MCF 10A (cell line): ENCODE measurements at places on chromosomes 13 and 19. TPM values are rescaled to one million over a fixed set of nuclear protein-coding genes. Genes with fewer than 3 reads are reported as not detected.

- H3K36me3 ChIP-seq = no peaks in the 10 kb centered on the region
- no peak for DNase-seq
- no peaks in the 10 kb centered on the region for H3K4me1 ChIP-seq
Measured at GRCh38 chr13:71714802-71715375, 152.1 kb downstream of the DACH1 start.

DNA sequence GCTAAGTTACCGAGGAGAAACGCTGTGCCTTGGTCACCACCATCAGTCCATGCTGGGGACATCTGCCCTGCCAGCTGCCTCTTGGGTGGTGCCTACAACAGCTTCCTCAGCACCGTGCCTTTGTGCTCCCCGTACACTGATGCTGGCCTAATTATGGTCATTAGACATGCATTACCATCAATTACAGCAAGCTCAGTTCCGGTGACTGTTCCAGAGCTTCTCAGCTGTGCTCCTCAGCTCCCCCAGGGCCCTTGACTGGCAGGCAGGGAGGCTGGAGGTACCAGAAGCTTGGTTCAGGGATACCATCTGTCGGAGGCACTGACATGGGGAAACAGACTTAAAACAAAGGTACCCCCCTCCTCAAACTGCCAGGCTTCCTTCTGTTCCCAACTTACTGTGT lies 40.2 kb downstream of the CILP2 start:
- H3K36me3 ChIP-seq = no peaks in the 10 kb centered on the region
- DNase-seq = no peak
- H3K4me3 ChIP-seq = no peak overlapping the region
- no peaks in the 10 kb centered on the region for H3K27me3 ChIP-seq
- H3K27ac ChIP-seq = no peak overlapping the region

DNA sequence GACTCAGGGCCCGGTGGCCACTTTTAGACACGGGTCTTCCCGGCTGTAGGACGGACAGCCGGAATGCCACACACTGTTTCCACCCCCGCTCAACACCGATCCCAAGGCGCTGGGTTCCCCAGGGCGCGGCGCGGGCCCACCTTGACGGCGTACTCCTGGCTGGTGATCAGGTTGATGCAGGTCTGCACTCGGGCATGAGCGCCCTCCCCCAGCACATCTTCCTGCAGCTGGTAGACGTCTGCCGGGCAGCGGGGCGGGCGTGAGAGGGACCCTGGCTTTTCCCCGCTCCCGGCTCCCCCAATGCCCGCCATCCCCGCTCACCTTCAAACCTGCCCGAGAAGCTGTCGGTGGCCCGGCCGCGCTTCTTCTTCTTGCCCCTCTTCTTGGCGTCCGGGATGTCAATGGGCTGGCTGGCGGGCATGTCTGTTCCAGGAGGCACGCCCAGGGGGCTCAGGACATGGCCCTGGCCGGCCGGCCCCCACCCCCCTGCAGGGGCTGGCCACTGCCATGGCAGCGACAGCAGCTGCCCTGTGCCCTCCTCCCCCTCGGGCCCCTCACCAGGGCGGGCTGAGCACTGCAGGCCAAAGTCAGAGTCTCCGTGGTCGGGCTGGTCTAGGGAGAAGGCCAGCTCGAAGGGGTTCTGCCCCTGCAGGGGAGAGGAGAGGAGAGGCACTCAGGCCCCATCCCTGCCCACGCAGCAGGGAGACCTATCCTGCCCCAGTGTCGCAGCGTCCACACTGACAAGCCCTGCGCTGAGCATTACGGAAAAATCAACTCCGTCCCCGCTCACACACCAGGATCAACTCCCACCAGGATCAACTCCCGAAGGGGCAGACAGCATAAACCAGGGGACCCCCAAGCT lies 4.8 kb downstream of the MKNK2 start:
- no peaks in the 10 kb centered on the region for H3K27me3 ChIP-seq
- no peak for DNase-seq
- peaks cover 47% of the 10 kb centered on the region for H3K36me3 ChIP-seq
- no peak overlapping the region for H3K27ac ChIP-seq
- H3K4me1 ChIP-seq = peaks cover 21% of the 10 kb centered on the region
- no peak overlapping the region for H3K4me3 ChIP-seq

DNA sequence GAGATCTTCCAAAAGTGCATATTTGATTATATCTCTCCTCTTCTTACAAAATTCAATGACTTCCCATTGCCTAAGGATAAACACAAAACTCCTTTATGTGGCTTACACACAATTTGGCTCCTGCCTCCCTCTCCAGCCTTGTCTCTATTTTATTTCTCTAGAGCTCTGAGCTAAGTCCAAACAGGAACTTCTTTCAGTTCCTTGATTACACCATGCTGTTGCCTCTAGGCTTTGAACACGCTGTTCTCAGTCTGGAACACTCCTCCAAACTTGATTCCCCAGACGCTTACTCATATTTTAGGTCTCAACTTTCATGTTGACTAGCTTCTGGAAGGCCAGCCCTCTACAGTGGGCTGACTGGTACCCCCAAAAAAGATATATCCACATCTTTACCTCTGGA lies 258.5 kb downstream of the COG6 start:
- DNase-seq = peak; percentile 87
- H3K4me3 ChIP-seq = peak overlapping the region; percentile 18
- peak overlapping the region; percentile 81 for H3K27ac ChIP-seq
- peaks cover 55% of the 10 kb centered on the region for H3K4me1 ChIP-seq

The SIGLEC12 gene
- total RNA-seq = not detected in 2 replicates

GRCh38 chr13:74751739-74752138 lies 617.5 kb upstream of the KLF12 start:
- H3K27me3 ChIP-seq = no peaks in the 10 kb centered on the region
- no peak for DNase-seq
- no peaks in the 10 kb centered on the region for H3K4me1 ChIP-seq
- H3K4me3 ChIP-seq = no peak overlapping the region
- no peak overlapping the region for H3K27ac ChIP-seq

DNA sequence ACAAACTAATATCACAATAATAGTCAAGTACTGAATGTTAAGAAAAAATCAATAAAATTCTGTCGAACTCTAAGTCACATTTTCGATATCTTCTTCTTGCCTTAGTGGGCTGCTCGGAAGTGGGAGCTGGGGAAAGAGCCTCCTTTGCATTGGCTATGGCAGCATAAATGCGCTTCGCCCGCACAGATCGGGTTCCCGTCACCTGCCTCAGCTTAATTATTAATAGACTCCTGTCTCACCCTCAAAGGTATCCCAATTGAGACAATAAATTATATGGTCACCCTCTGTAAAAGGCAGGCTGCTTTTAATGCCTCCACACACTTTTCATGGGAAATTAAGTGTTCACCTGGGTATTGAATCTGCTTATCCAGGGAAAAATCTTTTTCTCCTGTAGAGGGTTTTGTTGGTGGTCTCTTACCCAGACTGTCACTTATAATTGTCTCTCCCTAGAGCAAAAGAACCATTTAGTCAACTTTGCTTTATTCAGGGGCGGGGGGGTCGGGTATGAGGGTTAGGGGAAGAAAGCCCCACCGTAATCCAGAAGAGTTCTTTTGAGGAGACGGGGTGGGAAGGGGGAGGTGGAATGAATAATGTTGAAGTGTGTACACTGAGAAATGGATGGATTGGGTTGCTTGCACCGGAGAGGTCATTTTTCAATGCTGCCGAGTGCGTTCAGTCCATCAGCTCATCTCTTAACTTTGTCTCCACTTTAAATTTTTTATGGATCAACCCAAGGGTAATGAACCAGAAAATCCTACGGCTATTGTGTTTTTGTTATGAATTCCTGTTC lies 682.6 kb upstream of the SGCG start:
- H3K27ac ChIP-seq = no peak overlapping the region
- no peaks in the 10 kb centered on the region for H3K36me3 ChIP-seq
- H3K27me3 ChIP-seq = no peaks in the 10 kb centered on the region
- H3K4me1 ChIP-seq = peaks cover 21% of the 10 kb centered on the region
- DNase-seq = no peak

GRCh38 chr13:45704854-45705695 lies 3.0 kb downstream of the CBY2 start:
- H3K36me3 ChIP-seq = no peaks in the 10 kb centered on the region
- H3K27me3 ChIP-seq = peaks cover 61% of the 10 kb centered on the region
- DNase-seq = no peak

The ELSPBP1 gene
- not detected in 2 replicates for total RNA-seq

- DNase-seq = no peak
- no peak overlapping the region for H3K4me3 ChIP-seq
- peaks cover 13% of the 10 kb centered on the region for H3K27me3 ChIP-seq
Measured at GRCh38 chr19:1540365-1540925, 16.6 kb downstream of the PLK5 start.

The ZNF649 gene
- 9.5 and 14.5 TPM in 2 replicates for total RNA-seq

DNA sequence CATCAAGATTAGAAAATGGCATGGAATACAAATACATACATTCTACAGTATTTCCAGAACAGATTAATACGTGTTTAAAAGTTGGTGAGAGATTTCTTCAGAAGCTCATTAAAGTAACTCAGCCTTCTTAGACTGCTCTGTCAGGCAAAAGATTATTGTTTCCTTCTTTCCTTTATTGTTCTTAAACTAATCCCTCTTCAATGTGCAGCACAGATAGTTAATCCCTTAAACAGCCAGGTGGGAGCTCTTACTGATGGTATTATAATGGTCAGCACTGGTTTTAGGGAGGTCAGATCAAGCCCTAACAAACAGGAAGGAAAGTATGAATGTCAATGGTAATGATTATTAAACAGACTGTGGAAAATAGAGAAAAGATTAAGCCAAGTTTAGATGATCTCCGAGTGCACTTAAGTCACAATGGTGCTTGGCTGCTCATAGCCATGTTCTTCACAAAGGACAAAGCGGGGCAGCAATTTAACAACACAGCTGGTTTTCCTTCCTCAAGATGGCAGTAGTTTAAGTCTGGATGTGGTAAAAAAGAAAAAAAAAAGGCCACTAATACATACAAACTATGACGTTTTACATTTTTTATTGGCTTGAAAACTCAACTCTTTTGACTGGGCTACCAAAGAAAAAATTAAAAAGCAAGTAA lies 992.6 kb downstream of the PCDH9 start:
- H3K27me3 ChIP-seq = no peaks in the 10 kb centered on the region
- H3K27ac ChIP-seq = no peak overlapping the region
- H3K4me3 ChIP-seq = no peak overlapping the region
- no peaks in the 10 kb centered on the region for H3K4me1 ChIP-seq

- peaks cover 9% of the 10 kb centered on the region for H3K36me3 ChIP-seq
- no peaks in the 10 kb centered on the region for H3K27me3 ChIP-seq
- peaks cover 13% of the 10 kb centered on the region for H3K4me1 ChIP-seq
- H3K27ac ChIP-seq = peak overlapping the region; percentile 52
Measured at GRCh38 chr19:40831502-40832430, 18.5 kb downstream of the CYP2A6 start.

The ADGRE1 gene
- not detected in 2 replicates for total RNA-seq

The ZNF579 gene
- total RNA-seq = 11.6 and 12.6 TPM in 2 replicates

DNA sequence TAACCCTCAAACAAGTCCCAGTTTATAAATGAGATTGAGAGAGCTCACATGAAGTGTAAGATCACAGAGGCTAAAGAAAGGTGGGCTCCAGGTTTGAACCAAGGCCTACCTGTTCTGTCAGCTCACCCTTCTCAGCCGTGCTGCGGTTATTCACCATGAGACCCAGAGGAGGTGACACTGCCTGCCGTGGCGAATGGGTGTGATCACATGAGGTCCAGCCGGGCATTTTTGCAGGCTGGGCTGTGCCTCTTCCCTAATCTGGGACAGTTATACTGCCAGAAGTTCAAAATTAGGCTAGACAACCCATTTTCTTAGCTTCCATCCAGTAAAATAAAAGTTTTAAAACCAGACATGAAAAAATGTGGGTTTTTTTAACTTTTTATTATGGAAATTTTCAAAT lies 146.8 kb downstream of the FOXO1 start:
- H3K4me1 ChIP-seq = peaks cover 25% of the 10 kb centered on the region
- H3K36me3 ChIP-seq = peaks cover 12% of the 10 kb centered on the region
- H3K27me3 ChIP-seq = no peaks in the 10 kb centered on the region
- H3K4me3 ChIP-seq = no peak overlapping the region
- no peak for DNase-seq

GRCh38 chr13:46339035-46339666 lies 47.9 kb downstream of the RUBCNL start:
- no peaks in the 10 kb centered on the region for H3K36me3 ChIP-seq
- no peaks in the 10 kb centered on the region for H3K27me3 ChIP-seq
- H3K27ac ChIP-seq = no peak overlapping the region
- H3K4me1 ChIP-seq = no peaks in the 10 kb centered on the region
- peak; percentile 90 for DNase-seq
- no peak overlapping the region for H3K4me3 ChIP-seq

- H3K36me3 ChIP-seq = no peaks in the 10 kb centered on the region
- H3K4me1 ChIP-seq = peaks cover 11% of the 10 kb centered on the region
- DNase-seq = peak; percentile 27
- H3K4me3 ChIP-seq = no peak overlapping the region
- no peak overlapping the region for H3K27ac ChIP-seq
Measured at GRCh38 chr13:21717817-21718216, 46.9 kb downstream of the FGF9 start.

- H3K4me3 ChIP-seq = no peak overlapping the region
- no peak for DNase-seq
- H3K27ac ChIP-seq = no peak overlapping the region
Measured at GRCh38 chr13:99527301-99527700, 26.0 kb downstream of the TM9SF2 start.

GRCh38 chr13:33228648-33229445 lies 56.7 kb downstream of the STARD13 start:
- peak overlapping the region; percentile 46 for H3K27ac ChIP-seq
- H3K36me3 ChIP-seq = peaks cover 42% of the 10 kb centered on the region
- peak overlapping the region; percentile 9 for H3K4me3 ChIP-seq

DNA sequence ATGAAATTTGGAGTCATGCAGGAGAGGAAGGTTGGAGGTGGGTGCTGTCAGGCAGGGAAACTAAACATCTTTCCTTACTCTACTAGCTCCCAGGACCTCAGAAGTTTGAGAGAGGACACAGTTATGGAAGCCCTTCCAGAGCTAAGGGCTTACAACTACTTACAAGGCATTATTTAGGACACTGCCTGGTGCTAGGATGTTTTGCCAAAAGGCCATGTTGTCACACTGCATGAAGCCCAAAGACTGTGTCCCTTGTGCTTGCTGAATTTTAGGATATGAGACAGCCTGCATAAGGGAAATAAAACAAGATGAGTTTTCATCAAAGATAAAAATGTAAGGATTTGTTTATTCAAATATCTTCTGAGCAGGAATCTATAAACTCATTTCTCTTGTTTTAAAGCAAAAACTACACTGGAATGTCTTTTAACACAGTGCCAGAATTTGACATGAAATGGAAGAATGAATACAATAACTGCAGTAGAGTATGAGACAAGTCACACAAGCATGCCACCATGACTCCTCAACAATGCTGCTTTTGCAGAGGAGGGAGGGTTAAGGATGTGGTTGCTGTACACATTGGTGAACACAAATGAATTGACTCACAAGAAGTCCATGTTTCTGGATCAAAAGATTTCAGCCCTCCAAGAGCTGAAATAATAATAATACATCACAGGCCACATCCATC lies 258.4 kb downstream of the SPRY2 start:
- H3K27ac ChIP-seq = peak overlapping the region; percentile 91
- H3K4me3 ChIP-seq = no peak overlapping the region
- H3K4me1 ChIP-seq = peaks cover 34% of the 10 kb centered on the region
- H3K27me3 ChIP-seq = no peaks in the 10 kb centered on the region
- no peaks in the 10 kb centered on the region for H3K36me3 ChIP-seq
